ENCODE measurements at places on chromosomes 6 and 20.
A peak's percentile ranks its signal among the peaks of the same experiment; 100 is the strongest.

GRCh38 chr6:163637524-163637923 lies 223.0 kb downstream of the QKI start:
- no peak for DNase-seq

- peak; percentile 68 for DNase-seq
Measured at GRCh38 chr6:72622094-72622940, 453 bp downstream of the KCNQ5 start.

- DNase-seq = no peak
Measured at GRCh38 chr6:6826961-6827360, 238.4 kb downstream of the LY86 start.

- peak; percentile 81 for DNase-seq
Measured at GRCh38 chr20:58701431-58702160, 9.0 kb downstream of the NPEPL1 start.

- no peak for DNase-seq
Measured at GRCh38 chr6:49637350-49637731, 702 bp upstream of the RHAG start.

DNA sequence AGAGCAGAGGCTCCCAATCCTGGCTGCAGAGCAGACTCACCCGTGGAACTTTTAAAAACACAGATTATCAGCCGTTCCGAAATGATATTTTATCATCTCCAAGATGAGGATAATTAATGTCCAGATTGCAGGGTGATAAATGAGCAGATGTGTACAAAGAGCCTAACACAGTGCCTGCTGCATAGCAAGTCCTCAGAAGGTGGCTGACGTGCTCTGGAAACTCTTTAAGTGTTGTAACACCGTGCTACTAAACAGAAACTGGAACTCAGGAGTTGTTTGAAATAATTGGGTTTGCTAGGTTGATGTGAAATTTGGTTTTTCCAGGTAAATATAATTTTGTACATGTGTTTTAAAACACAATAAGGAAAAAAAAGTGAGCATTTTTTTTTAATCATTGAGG lies 118.0 kb downstream of the ARMC2 start:
- DNase-seq = no peak

DNA sequence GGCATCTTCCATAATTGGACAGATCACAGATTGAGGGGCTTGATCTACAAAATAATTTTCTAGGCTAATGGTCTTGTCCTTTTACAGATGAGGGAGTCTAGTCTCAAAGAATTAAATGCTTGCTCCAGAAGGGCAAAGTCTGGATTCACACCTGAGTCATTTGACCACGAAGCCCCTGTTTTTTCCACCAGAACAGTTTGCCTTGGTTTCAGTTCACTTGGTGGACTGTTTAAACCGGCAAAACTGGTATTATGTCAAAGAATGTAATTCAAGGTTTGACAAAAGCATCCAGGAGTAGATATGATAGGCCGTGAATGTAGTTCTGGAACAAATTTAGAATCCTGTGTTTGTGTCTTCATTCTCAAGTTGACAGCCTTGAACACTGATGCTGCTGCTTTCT lies 3.3 kb downstream of the MYO6 start:
- DNase-seq = no peak

- no peak for DNase-seq
Measured at GRCh38 chr20:22471156-22471836, 113.1 kb downstream of the FOXA2 start.

- no peak for DNase-seq
Measured at GRCh38 chr6:95230071-95230740, 347.1 kb upstream of the MANEA start.

DNA sequence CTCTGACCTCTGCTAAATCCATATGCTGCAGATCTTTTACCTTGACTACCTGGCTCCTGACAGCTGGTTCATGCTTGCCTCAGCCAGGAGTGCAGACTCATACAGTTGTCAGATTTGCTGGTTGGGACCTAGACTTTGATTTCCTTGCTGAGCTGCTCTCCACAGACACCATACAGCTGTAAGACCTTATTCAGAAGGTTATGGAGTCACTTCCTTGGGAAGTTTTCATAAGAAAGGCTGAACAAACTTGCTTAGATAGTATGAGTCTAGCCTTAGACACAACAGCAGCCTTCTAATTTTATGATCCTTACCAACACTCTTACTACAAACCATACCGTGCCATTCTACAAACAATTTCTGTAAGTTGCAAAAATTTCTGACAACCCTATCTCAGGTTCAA lies 102.9 kb downstream of the EDN1 start:
- DNase-seq = no peak

DNA sequence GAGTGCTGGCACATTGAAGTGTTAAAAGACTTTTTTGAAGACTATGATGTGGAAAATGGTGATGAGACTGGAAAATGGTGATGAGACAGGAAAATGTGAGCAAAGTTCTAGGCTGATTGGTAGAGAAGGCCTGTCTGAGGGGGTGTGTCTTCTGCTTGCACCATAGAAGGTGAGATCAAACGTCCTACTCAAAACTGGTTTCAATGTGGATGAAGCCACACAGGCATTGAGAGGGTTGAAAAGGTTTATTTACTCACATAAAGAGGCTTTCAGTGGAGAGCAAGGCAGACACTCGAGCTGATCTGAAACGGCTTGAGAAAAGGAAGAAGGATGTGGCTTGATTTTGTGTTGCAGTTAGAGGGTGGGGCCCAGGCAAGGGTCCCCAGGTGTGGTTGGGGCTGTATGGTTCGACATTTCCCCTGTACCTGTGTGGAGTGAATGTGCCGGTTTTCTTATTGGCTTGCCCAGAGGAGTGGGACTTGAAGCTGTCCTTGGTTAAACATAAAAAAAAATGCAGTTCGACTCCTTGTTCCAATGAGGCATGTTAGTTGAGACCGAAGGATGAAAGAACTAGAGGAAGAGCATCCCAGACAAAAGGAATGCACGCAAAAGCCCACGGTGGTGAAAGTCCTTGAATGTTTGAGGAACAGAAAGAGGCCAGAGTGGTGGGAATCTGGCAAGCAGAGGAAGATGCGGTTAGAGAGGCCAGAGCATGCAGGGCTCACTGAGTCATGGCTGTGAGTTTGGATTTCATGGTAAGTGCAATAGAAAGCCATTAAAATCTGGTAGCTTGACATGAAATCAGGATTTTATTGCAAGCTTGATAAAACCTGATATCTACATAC lies 172.3 kb downstream of the EPM2A start:
- no peak for DNase-seq
